ENCODE measurements at places on chromosomes 1 and 21. TPM values are rescaled to one million over a fixed set of nuclear protein-coding genes. Genes with fewer than 3 reads are reported as not detected.
A peak's percentile ranks its signal among the peaks of the same experiment; 100 is the strongest.

FCRL5 gene
- 0.80 TPM for total RNA-seq

HCRTR1 gene
- not detected for total RNA-seq

HCN3 gene
- total RNA-seq, result 0.76 TPM

DNA sequence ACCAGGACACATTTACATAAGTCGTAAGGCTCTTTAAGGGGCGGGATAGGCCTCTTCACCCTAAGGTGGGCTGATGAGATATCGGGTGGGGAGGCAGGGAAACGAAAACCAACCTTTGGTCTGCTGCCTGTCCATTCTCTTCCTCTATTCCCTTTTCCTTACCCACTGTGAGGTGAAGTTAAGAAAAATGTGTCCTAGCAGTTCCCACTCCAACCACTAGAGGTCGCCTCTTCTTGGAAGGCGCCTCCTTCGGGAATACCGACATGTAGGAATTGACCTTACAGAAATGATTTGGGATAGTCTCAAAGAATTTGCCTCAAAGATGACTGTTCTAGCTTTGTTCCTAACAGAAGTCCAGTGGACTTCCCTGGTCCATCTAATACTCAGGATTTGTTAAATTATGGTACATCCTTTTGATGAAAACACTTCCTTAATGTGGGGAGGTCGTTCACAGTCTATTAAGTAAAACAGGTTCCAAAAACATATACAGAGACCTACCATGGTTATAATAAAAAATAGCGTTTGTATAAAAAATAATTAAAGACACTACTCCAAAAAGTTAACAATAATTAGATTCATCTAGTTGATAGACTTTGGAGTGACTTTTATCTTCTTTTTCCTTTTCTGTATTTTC is 14.1 kb downstream of the AZIN2 start:
- no peaks in the 10 kb centered on the region for H3K27me3 ChIP-seq
- no peak overlapping the region for H3K27ac ChIP-seq
- no peak overlapping the region for H3K4me3 ChIP-seq
- DNase-seq, result no peak

GRCh38 chr1:1777583-1777899 is 729 bp downstream of the NADK start:
- no peak for DNase-seq
- peak overlapping the region; percentile 62 for H3K4me3 ChIP-seq
- peak overlapping the region; percentile 17 for H3K27ac ChIP-seq
- H3K36me3 ChIP-seq, result no peaks in the 10 kb centered on the region
- H3K4me1 ChIP-seq, result peaks cover 63% of the 10 kb centered on the region

DNA sequence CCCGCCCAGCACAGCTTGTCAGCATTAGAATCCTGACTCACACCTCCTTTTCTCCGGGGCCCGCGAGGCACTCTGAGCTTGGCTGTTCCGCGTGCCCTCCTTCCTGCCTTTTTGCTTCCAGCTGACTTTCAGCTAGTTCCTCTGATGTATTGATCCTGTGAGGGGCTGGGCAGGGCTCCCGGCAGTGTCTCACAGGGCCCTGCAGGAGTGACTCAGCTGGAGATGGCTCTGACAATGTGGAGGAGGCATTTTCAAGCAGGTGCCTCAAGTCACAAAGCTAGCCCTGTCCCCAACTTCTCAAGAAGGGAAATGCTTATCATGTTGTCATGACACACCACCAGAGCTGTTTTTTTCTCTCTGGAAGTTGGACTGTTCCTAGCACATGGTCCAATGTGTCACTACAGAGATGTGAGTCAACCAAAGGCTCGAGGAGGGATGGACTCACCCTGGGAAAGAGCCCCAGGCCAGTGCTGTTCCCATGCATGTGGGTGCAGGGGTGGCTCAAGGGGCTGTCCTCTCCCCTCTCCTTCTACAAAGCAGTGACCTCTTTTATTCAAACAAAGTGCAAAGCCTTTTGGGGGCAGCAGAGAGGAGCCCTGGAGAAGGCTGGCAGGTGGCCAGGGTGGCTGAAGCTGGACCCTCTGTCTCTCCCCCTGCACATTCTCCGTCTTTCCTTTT is 30.6 kb downstream of the SYT6 start:
- H3K36me3 ChIP-seq, result no peaks in the 10 kb centered on the region
- no peak for DNase-seq
- no peak overlapping the region for H3K27ac ChIP-seq
- no peaks in the 10 kb centered on the region for H3K27me3 ChIP-seq

DNA sequence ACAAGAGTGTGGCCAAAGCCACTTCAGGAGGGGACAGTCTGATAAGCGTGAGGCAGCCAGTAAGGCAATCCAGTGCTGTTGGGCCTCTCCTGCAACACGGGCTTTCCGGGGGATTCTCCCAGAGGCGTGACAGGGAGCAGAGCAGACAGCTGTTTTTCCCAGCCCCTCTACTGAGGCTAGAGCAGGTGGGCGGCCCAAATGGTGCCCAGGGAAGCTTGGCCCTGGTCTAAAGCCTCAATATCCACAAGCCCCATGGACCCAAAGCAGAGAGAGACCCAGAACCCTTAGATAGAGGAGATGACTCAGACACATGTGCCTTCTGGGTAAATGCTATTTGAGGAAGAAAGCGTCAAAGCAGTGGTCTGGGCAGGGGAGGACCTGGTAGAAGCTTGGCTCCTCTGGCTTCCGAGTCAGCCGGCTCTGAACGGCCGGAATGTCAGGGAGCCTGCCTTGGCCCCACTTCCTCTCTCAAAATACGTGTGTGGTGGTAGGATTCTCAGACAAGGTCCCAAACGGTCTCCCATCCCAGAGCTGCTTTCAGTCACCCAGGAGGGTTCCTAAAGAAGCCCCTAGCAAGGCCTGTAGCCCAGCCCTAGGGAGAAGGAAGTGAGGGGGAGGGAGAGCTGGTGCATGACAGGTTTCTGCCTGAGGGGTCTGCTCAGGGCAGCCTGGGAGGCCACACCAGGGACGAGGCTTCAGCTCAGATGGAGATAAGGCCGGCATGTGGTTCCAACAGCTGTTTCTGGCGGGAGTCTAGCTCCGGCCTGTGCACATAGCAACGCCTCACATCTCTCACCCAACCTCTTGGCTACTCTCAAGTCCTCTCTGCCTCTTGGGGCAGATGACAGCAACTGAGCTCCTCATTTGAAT is 28.8 kb downstream of the PIK3C2B start:
- H3K4me3 ChIP-seq, result no peak overlapping the region
- H3K36me3 ChIP-seq, result peaks cover 63% of the 10 kb centered on the region
- H3K4me1 ChIP-seq, result peaks cover 14% of the 10 kb centered on the region
- no peak for DNase-seq

- no peaks in the 10 kb centered on the region for H3K4me1 ChIP-seq
- no peak overlapping the region for H3K27ac ChIP-seq
- no peak overlapping the region for H3K4me3 ChIP-seq
- no peaks in the 10 kb centered on the region for H3K27me3 ChIP-seq
- no peaks in the 10 kb centered on the region for H3K36me3 ChIP-seq
Measured at GRCh38 chr1:153035211-153035610, 4.2 kb downstream of the SPRR1B start.

GRCh38 chr1:230016159-230016558 is 50.9 kb upstream of the GALNT2 start:
- H3K4me3 ChIP-seq, result no peak overlapping the region
- DNase-seq, result no peak
- no peaks in the 10 kb centered on the region for H3K27me3 ChIP-seq

GRCh38 chr1:161171696-161172095 is 5.5 kb downstream of the PPOX start:
- H3K36me3 ChIP-seq, result peaks cover 66% of the 10 kb centered on the region
- no peak for DNase-seq
- H3K27me3 ChIP-seq, result no peaks in the 10 kb centered on the region
- no peak overlapping the region for H3K4me3 ChIP-seq
- peaks cover 15% of the 10 kb centered on the region for H3K4me1 ChIP-seq

GRCh38 chr1:82197606-82198005 is 396.9 kb downstream of the ADGRL2 start:
- H3K4me1 ChIP-seq, result no peaks in the 10 kb centered on the region
- no peaks in the 10 kb centered on the region for H3K27me3 ChIP-seq
- H3K36me3 ChIP-seq, result no peaks in the 10 kb centered on the region
- no peak overlapping the region for H3K4me3 ChIP-seq
- H3K27ac ChIP-seq, result no peak overlapping the region

- peaks cover 5% of the 10 kb centered on the region for H3K27me3 ChIP-seq
- peaks cover 7% of the 10 kb centered on the region for H3K4me1 ChIP-seq
- H3K27ac ChIP-seq, result no peak overlapping the region
- no peak for DNase-seq
Measured at GRCh38 chr1:82153272-82153629, 352.5 kb downstream of the ADGRL2 start.

DNA sequence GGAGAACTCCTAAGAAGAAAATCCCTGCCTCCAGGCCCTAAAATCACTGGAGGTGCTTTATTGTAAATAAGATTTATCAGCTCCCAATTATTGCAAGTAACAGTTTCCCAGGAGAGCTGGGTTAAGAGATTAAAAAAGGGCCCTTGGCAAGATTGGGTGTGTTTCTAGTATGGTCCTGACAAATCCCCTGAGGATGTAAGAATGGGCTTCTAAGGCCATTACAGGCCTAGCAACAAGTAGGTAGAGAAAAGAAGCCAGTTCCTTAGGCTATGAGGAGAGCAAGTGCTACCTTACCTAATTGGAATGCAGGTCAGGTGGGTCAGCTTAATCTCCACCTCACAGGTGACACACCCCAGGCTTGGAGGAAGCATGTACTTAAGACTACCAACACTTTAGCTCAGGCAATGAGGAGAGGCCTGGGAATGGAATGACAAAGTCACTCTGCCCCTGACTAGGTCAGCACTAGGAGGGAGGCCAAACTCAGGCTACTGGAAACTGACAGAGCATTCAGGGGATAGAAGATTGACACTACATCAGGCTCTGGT is 6.8 kb upstream of the OTUD7B start:
- no peak overlapping the region for H3K27ac ChIP-seq
- no peak overlapping the region for H3K4me3 ChIP-seq
- no peak for DNase-seq

DNA sequence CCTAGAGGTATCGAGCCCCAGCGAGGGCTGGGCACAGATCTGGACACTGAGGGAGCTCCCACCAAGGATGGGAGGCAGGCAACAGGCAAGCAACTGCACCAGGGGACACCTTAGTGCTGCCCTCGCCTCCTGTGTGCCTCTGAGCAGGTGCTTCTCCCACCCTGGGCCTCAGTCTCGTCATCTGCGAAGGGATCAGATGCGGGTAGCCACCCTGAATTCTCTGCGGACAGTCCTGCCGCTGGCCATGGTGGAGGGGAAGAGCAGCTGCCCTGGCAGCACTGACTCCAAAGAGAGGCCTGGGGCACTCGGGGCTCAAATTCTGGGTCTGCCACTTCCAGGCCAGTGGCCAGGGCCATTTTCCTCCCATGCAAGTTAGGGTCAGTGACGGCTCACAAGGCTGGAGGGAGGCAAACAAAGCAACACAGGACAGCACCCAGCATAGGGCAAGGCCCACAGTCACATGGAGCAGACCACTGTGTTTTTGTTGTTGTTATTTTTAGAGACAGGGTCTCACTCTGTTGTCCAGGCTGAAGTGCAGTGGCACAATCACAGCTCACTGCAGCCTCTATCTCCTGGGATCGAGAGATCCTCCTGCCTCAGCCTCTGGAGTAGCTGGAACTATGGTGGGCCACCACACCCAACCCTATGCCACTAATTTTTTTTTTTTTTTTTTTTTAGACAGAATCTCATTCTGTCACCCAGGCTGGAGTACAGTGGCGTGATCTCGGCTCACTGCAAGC is 7.1 kb upstream of the SDC3 start:
- peaks cover 3% of the 10 kb centered on the region for H3K4me1 ChIP-seq
- DNase-seq, result no peak
- peaks cover 3% of the 10 kb centered on the region for H3K27me3 ChIP-seq
- H3K36me3 ChIP-seq, result no peaks in the 10 kb centered on the region
- H3K4me3 ChIP-seq, result no peak overlapping the region
- no peak overlapping the region for H3K27ac ChIP-seq

- H3K36me3 ChIP-seq, result peaks cover 3% of the 10 kb centered on the region
- peaks cover 61% of the 10 kb centered on the region for H3K4me1 ChIP-seq
- peak overlapping the region; percentile 97 for H3K27ac ChIP-seq
- DNase-seq, result peak; percentile 56
Measured at GRCh38 chr1:101311146-101311920, 74.5 kb downstream of the S1PR1 start.

DNA sequence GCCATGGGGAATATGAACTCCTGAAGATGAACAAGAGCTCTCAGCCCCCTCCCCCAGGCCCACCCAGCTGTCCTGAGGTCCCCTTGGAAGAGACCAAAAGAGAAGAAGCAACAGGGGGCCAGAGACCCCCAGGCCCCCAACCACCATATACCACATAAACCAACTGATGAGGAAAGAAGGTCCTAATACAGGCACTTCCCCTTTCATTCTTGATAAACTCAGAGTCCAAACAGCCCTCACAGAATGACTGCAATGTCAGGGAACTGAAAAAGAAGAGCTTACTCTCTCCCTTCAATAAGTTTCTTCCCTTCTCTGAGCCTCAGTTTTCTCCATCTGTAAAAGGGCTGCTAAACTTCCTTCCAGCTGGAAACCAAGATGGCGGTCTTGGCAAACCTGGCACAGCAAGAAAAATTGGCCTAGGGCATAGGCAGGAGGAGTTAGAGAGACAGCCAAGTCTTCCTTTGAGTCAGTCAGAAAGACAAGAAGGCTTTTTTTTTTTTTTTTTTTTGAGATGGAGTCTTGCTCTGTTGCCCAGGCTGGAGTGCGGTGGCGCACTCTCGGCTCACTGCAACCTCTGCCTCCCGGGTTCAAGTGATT is 90.5 kb downstream of the VWA5B1 start:
- H3K27me3 ChIP-seq, result peaks cover 10% of the 10 kb centered on the region
- no peak overlapping the region for H3K27ac ChIP-seq
- H3K36me3 ChIP-seq, result no peaks in the 10 kb centered on the region
- DNase-seq, result no peak

DNA sequence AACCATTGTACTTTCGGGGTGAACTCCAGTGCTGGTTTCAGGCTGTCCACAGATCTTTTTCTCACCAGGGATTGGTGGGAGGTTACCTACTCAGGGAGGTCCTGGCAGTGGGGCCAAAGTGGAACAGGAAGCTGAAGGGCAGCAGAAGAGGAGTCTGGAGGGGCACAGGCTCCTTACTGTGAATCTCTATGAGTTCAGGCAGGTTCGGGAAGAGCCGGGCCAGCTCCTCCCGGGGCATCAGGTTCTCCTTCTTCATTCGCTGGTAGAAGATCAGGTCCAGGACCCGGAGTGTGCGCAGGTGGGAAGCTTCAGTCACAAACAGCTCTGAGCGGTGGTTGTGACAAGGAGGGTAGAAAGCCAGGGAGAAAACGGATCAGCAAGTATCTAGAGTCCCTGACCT is 26.7 kb downstream of the LRRC71 start:
- H3K4me1 ChIP-seq, result no peaks in the 10 kb centered on the region
- H3K4me3 ChIP-seq, result no peak overlapping the region
- no peaks in the 10 kb centered on the region for H3K27me3 ChIP-seq
- no peaks in the 10 kb centered on the region for H3K36me3 ChIP-seq
- DNase-seq, result no peak

- peaks cover 5% of the 10 kb centered on the region for H3K4me1 ChIP-seq
- H3K4me3 ChIP-seq, result no peak overlapping the region
- no peak overlapping the region for H3K27ac ChIP-seq
- H3K36me3 ChIP-seq, result no peaks in the 10 kb centered on the region
- no peaks in the 10 kb centered on the region for H3K27me3 ChIP-seq
Measured at GRCh38 chr1:231869364-231869763, 242.8 kb downstream of the DISC1 start.

GRCh38 chr1:32186077-32186476 is 6.6 kb downstream of the TXLNA start:
- DNase-seq, result no peak
- no peak overlapping the region for H3K4me3 ChIP-seq
- H3K36me3 ChIP-seq, result peaks cover 70% of the 10 kb centered on the region
- H3K4me1 ChIP-seq, result peaks cover 4% of the 10 kb centered on the region
- H3K27me3 ChIP-seq, result no peaks in the 10 kb centered on the region

All from thymus (tissue), 14 donors.